NCI-H1694 treated with DMSO at 0.1 percent for 48 hours (cell line): ENCODE measurements at places on chromosomes 2 and 18.

DNA sequence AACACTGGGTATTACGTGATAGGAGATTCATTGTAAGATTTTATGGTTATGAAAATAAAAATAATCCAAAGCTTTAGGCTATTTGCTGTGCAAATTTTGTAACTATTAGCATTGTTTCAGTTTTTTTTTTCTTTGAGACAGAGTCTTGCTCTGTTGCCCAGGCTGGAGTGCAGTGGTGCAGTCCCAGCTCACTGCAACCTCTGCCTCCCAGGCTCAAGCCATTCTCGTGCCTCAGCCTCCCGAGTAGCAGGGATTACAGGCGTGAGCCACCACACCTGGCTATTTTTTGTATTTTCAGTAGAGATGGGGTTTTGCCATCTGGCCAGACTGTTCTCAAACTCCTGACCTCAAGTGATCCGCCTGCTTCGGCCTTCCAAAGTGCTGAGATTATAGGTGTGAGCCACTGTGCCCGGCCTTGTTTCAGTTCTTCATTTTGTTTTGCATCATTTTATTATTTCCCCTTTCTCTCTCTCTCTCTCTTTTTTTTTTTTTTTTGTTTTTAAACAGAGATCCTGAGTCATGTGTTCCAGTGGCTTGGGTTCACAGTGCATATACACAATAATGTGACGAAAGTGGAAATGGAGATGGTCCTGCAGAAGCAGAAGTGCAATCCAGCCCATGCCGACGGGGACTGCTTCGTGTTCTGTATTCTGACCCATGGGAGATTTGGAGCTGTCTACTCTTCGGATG is 25.8 kb downstream of the CASP10 start:
- DNase-seq: no peak

DNA sequence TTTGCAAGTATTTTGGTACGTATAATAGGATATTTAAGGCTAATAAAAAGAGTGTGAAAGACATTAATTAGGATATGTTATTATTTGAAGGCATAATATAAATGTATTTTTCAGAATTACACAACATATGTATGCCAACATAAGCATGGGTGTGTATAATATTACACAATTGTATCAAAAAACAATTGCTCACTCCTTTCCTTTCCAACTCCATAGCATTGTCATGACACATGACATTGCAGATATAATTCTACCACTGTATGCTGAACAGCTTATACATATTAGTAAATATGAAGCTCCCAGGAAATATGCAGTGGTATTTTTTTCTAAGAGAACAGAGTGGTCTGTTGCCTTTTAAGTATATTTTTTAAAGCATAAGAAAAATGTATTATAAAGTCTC is 593.1 kb downstream of the TMX3 start:
- DNase-seq: no peak

DNA sequence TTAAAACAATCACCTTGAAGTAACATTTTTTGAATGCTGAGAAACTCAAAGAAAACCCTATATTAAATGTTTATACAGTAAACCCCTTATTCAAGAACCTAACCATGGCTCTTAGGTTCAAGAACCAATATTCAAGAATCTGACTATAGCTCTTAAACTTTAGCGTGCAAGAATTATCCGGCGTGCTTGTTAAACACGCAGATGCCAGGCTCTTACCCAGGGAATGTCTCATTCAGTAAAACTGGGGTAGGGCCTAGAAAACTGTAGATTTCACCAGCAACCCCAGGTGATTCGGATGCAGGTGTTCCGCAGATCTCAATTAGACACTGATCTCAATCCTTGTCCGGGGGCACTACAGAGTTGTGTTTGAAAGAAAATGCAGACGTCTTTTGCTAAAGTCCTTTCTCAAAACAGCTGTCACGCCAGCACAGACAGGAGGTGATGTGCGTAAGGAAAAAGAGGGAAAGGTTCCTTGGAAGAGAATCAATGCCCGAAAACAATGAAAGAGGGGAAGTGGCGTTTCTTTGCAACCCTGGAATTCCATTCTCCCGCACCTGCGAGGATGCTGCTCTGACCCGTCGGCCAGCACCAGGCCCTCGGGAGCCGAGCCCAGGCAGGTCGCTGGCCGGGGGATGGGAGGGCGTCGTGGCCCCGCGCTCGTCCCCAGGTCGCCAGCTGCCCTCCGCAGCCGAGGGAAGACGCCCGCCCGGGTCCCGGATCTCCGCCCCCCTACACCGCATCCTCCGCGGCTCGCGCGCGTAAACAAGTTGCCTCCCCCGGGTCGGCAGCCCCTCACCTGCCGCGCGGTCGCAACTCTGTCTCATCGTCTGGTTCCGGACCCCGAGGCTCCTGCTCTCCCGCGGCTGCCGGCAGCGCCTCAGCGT is 851 bp downstream of the EIF2AK3 start:
- no peak for DNase-seq

- DNase-seq: no peak
These were observed 63.8 kb downstream of the MEX3C start for GRCh38 chr18:51133580-51134160.

GRCh38 chr2:136060416-136060815 is 57.5 kb downstream of the CXCR4 start:
- no peak for DNase-seq
